ENCODE measurements at places on chromosomes 4 and X. TPM values are rescaled to one million over a fixed set of nuclear protein-coding genes. Genes with fewer than 3 reads are reported as not detected.

- no peak for ATAC-seq
Observed at GRCh38 chr4:185889585-185889984, 77.6 kb upstream of the SORBS2 start.

DNA sequence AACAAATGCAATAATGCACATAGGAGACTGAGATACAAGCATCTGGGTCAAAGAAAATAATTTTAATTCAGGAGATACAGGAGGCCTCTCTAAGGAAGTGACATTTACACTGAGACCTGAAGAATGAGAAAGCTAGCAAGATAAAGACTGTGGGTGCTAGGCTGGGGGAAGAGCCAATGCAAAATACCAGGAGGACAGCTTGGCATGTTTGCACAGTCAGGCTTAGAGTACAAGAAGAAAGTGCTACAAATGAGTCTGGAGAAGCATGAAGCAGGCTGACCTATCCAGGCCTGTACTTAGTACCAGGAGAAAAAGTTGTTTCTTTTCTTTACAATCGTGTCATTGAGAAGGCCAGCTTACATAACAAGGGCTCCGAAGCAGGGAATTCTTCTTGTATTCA is 56.9 kb downstream of the GABRB1 start:
- ATAC-seq, result no peak

DNA sequence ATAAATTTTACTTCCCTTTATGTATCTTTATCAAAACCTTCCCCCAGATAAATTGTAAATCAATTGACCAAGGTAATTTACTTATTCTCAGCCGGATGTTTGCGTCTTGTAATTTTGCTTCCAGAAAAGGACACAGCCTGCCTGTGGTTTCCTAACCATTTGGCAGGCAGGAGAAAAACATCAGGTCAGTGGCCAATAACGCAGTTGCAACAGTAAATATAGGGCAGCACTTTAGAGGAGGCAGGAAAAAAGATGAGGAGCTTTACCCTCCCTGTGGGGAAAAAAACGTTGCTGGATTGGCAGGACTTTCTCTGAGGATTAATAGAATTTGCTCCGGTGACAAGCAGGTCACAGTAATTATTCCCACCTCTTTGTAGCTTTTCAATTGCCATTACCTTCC is 2618.1 kb downstream of the ARAP2 start:
- no peak for ATAC-seq

CCSER1 gene
- total RNA-seq, result 59.5 TPM
